Omental fat pad (tissue), 4 donors: ENCODE measurements at places on chromosomes 7 and 10.

- no peak for DNase-seq
These were observed 86.3 kb upstream of the NPS start for GRCh38 chr10:127462643-127463295.

DNA sequence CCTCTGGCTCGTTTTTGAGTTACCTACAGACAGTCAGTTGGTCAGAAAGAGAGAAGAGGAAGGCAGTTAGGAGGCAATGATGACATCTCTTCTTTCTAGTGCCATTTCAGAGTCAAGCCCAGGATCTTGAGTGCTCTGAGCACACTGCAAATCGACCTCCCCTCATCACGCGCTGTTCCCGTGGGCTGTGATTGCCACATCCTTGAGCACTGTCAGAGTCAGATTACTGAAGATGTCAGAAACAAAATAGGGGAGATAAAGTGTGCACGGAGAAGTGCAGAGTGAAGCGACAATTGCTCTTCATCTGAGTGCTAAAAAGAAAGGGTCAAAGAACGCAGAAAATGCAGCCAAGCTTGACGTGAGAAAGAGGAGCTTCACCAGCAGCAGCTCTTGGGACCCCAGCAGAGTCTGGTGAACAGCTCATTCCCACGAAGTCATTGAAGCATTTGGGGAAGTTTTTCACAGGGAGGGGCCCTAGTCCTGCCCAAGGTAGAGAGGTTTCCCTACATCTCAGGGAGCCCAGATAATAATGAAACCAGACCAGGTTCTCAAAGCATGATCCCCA is 661.7 kb upstream of the AUTS2 start:
- no peak for DNase-seq

- DNase-seq, result no peak
These were observed 9.5 kb upstream of the NPFFR1 start for GRCh38 chr10:70293169-70293843.

DNA sequence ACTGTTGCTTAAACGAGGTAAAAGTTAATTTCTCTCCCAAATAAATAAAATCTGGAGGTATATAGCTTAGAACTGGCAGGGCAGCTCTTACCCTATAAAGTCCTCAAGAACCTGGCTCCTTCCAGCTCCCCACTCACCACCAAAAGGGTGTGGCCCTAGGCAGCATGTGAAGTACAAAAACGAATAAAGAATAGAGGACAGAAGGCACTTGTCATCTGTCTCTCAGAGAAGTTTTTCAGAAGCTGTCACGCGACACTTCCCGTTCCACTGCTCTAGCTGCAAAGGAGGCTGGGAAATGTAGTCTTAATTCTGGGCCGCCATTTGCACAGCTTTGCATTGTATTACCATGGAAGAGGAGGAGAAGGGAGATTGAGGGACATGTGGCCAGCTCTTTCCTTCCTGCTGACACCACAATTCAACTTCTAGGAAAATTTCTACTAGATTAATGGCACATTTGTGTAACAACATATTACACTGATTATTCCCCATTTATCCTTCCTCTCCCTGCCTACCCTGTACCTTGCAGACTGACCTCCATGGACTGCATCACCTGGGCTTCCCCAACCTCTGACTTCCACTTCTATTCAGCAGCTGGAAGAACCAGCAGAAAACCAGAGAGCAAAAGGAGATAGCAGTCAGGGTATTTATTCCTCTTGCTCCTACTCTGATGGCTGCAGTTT is 62.2 kb downstream of the CCDC71L start:
- no peak for DNase-seq
